Upper lobe of right lung (tissue), 1 donor: ENCODE measurements at places on chromosomes 6 and 20. TPM values are rescaled to one million over a fixed set of nuclear protein-coding genes. Genes with fewer than 3 reads are reported as not detected.

WASF1 gene
- 3.6 TPM for total RNA-seq

- no peaks in the 10 kb centered on the region for H3K27me3 ChIP-seq
- H3K27ac ChIP-seq = no peak overlapping the region
- DNase-seq = no peak
- H3K4me1 ChIP-seq = no peaks in the 10 kb centered on the region
- H3K4me3 ChIP-seq = no peak overlapping the region
Measured at GRCh38 chr6:49497304-49497703, 2.4 kb upstream of the GLYATL3 start.

PTCRA gene
- total RNA-seq = 5.0 TPM

GRCh38 chr6:17013701-17014100 is 88.1 kb upstream of the STMND1 start:
- H3K27ac ChIP-seq = no peak overlapping the region
- no peak overlapping the region for H3K4me3 ChIP-seq
- no peak for DNase-seq
- no peaks in the 10 kb centered on the region for H3K27me3 ChIP-seq
- no peaks in the 10 kb centered on the region for H3K4me1 ChIP-seq

SYTL3 gene
- total RNA-seq = 8.7 TPM

DNA sequence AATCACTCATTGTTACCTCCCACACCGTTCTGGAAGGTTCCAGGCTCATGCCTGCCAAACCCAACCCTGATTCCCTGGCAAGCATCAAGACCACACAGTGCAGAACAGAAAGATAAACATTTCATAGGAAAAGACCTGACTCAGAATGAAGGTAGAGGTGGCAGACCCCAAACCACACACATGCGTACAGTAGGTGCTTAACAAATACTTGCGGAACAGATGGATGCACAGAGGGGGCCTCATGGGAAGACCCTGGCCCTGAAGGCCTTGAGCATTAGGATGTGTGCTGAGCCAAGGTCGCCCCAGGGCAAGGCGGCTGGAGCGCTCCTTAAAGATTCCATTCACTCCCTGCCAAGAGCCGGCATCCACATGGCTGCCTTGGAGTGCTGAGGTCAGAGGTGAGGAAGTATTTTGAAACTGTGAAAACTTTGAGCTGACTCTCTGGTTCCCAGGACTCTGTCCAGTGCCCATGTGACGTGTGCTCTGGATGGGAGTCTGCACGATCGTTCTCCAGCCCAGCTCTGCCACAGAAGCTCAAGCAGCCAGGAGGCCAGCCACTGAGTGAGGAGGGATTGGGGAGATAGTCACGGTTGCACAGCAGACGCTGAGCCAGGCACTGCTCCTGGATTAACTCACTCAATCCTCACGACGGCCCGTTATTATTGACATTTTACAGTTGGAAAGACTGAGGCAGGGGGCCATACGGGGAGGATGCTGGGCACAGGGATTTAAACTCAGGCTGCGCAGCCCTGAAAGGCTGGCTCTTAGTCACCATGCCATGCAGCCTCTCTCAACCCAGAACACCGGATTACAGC is 65.5 kb upstream of the AFDN start:
- peak; percentile 73 for DNase-seq
- no peaks in the 10 kb centered on the region for H3K36me3 ChIP-seq
- no peak overlapping the region for H3K27ac ChIP-seq
- no peaks in the 10 kb centered on the region for H3K27me3 ChIP-seq

C6orf58 gene
- total RNA-seq = not detected

DNA sequence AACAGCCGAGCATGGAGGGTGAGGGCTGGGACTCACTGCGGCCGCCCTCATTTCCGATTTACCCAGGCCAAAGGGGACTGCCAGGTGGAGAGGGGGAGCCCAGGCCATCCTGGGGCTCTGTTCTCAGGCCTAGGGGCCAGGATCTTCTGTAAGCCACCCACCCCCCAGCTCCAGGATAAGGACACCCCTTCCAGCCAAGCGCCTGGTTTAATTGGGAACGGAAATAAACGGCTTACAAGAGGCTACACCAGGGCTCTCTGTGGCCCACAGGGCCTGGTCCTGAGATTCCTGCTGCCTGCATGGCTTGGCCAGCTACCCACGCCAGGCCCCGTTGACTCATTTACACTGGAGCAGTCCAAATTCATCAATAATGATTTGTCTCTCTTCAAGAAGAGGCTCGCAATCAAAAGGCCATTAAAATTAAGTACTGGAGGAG is 68.1 kb upstream of the TOP1 start:
- H3K4me3 ChIP-seq = no peak overlapping the region
- no peaks in the 10 kb centered on the region for H3K27me3 ChIP-seq
- peaks cover 4% of the 10 kb centered on the region for H3K4me1 ChIP-seq

ZNF133 gene
- 11.1 TPM for total RNA-seq

GRCh38 chr20:42260184-42260583 is 642.0 kb upstream of the CHD6 start:
- H3K27ac ChIP-seq = no peak overlapping the region
- H3K27me3 ChIP-seq = no peaks in the 10 kb centered on the region
- no peaks in the 10 kb centered on the region for H3K4me1 ChIP-seq
- no peaks in the 10 kb centered on the region for H3K36me3 ChIP-seq
- H3K4me3 ChIP-seq = no peak overlapping the region
- DNase-seq = no peak

- DNase-seq = no peak
- no peak overlapping the region for H3K4me3 ChIP-seq
- H3K27ac ChIP-seq = no peak overlapping the region
- no peaks in the 10 kb centered on the region for H3K27me3 ChIP-seq
Measured at GRCh38 chr20:50331469-50332363, 141.1 kb downstream of the CEBPB start.

DNA sequence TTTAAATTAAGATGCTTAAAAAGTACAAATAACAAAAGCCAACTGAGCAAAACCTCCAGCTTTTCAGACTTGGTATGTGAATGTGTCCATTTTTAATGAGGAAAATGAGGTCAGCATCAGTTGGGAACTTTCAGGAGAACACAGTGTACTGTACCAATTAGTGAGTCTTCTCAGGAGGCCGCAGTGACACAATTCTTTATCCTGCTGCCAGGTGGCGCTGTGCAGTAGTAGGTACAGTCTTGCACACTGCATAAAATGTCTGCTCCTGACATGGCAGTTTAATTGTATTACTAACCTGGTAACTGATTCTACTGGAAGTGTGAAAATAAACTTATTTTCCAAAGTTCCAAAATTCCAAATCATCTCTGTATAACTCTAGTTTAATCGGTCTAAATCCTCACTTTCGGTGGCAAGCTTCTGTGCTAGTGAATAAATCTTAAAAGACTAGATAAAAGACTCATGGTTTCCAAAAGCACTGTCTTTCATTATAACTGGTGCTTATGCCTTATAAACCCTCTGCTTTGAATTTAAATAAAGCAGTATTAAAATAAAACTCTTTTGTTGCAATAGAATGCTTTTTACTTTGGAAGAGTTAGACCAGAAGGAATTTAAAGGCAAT is 214.8 kb upstream of the MMS22L start:
- no peak overlapping the region for H3K27ac ChIP-seq
- H3K27me3 ChIP-seq = peaks cover 14% of the 10 kb centered on the region
- no peak overlapping the region for H3K4me3 ChIP-seq
- no peaks in the 10 kb centered on the region for H3K36me3 ChIP-seq
- H3K4me1 ChIP-seq = no peaks in the 10 kb centered on the region

- H3K4me3 ChIP-seq = no peak overlapping the region
- no peak for DNase-seq
- no peaks in the 10 kb centered on the region for H3K4me1 ChIP-seq
- H3K36me3 ChIP-seq = peaks cover 35% of the 10 kb centered on the region
- no peaks in the 10 kb centered on the region for H3K27me3 ChIP-seq
Measured at GRCh38 chr6:155301867-155302266, 12.4 kb downstream of the TFB1M start.

DNA sequence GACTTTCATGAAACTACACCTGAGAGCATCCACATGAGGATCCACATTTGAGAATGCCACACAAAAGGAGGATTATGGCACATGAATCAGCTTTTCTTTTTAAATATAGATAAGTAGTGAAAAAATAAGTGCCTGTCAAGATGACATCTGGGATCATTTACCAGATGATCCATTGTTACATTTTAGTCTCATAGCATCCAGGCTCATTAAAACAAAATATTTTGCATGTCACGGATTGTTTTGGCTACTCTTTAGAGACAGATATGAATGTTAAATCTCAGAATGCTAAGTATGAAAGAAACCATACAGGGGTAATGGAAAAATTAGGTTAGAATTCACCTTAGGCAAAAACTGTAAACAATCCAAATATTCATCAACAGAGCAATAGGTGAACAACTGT is 66.7 kb downstream of the MYO6 start:
- no peaks in the 10 kb centered on the region for H3K27me3 ChIP-seq
- H3K4me3 ChIP-seq = no peak overlapping the region
- peaks cover 5% of the 10 kb centered on the region for H3K36me3 ChIP-seq
- no peak overlapping the region for H3K27ac ChIP-seq

- H3K27me3 ChIP-seq = no peaks in the 10 kb centered on the region
- no peaks in the 10 kb centered on the region for H3K4me1 ChIP-seq
- no peak overlapping the region for H3K4me3 ChIP-seq
Measured at GRCh38 chr6:20266851-20267608, 54.8 kb upstream of the MBOAT1 start.

GRCh38 chr6:168985705-168986104 is 267.9 kb downstream of the THBS2 start:
- no peak overlapping the region for H3K27ac ChIP-seq
- H3K27me3 ChIP-seq = no peaks in the 10 kb centered on the region
- no peaks in the 10 kb centered on the region for H3K4me1 ChIP-seq
- no peak for DNase-seq
- H3K4me3 ChIP-seq = no peak overlapping the region

GRCh38 chr20:11754451-11754850 is 163.2 kb upstream of the BTBD3 start:
- no peak overlapping the region for H3K4me3 ChIP-seq
- no peaks in the 10 kb centered on the region for H3K27me3 ChIP-seq
- no peaks in the 10 kb centered on the region for H3K36me3 ChIP-seq
- no peak overlapping the region for H3K27ac ChIP-seq

COL21A1 gene
- 15.6 TPM for total RNA-seq

RIPPLY2 gene
- total RNA-seq = not detected

DNA sequence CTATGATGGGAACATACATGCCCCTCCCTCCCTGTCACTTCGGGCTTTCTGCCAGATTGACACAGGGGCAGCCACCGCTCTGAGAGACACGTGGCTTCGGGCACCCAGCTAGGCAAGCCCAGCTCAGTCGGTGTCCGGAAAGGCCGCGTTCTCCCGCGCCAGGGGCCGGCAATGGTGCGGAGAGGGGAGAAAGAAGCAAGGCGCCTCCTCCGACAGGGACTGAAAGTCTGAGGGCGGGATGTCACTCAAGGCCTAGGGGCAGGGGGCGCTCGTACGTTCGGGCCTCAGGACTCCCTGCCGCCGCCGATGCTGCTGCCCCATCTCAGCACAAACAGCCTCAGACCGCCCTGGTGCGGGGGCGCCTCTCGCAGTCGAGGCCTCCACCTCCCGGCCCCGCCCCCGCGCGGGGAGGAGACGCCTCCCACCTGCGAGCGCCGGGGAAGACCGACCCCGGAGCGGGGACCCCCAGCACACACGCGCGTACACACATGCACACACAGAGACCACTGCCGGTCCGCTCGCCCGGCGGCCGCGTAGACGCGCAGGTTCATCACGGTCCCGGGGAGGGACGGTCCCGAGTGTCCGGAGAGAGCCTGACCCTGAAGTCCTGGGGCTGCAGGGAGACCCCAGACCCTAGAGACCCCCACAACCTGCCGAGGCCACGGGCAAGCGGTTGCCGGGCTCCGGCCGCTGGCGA is 1.9 kb downstream of the GRM4 start:
- no peak overlapping the region for H3K27ac ChIP-seq
- H3K4me3 ChIP-seq = peak overlapping the region; percentile 34
- DNase-seq = peak; percentile 62

DNA sequence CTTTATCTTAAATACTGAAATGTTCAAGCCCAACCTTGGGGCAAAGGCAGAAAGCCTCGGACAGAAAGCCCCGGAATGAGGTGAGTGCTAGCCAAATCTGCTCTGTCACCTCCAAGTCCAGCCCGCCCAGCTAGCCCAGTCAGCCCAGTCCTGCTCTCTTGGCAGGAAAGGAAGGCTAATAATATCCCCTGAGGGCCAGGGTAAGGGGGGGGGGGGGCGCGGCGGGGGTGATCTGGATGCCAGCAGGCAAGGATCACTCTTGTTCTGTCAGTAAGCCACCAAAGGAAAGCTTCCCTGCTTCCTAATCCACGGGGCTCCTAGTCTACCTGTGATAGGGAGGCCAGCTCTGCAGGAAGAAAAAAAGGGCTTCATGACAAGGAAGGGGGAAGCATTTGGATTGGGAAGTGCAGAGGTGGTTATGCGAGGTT is 1.1 kb downstream of the NDRG3 start:
- peak overlapping the region; percentile 90 for H3K4me3 ChIP-seq
- H3K36me3 ChIP-seq = no peaks in the 10 kb centered on the region
- H3K4me1 ChIP-seq = peaks cover 10% of the 10 kb centered on the region
- H3K27ac ChIP-seq = no peak overlapping the region
- no peaks in the 10 kb centered on the region for H3K27me3 ChIP-seq
- DNase-seq = no peak
